DND-41 (cell line): ENCODE measurements at places on chromosomes 6 and 20.

- no peak overlapping the region for H3K27ac ChIP-seq
- peaks cover 23% of the 10 kb centered on the region for H3K36me3 ChIP-seq
- no peaks in the 10 kb centered on the region for H3K27me3 ChIP-seq
- DNase-seq: no peak
These were observed 122.6 kb downstream of the OPRM1 start for GRCh38 chr6:154161689-154162088.

DNA sequence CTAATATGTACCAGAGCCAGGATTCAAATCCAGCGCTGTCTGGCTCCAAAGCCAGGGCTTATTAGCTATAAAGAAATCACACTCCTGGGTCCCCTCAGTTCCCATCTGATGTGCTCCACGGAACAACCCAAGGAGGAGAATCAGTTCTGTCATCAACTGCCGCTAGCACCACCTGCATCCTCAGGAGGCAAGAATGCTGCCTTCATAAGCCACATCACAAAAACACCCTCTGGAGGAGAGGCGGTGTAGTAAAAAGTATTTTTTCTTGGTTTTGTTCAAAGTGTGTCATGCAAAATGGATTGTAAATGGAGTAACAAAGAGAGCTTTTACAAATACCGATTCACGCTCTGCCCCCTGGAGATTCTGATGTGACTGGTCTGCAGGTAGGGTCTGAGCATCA lies 57.1 kb downstream of the TNFRSF21 start:
- H3K27ac ChIP-seq: peak overlapping the region; percentile 77
- H3K4me1 ChIP-seq: peaks cover 32% of the 10 kb centered on the region
- H3K27me3 ChIP-seq: no peaks in the 10 kb centered on the region
- peak; percentile 68 for DNase-seq

- no peaks in the 10 kb centered on the region for H3K36me3 ChIP-seq
- DNase-seq: no peak
- H3K4me1 ChIP-seq: no peaks in the 10 kb centered on the region
- no peak overlapping the region for H3K27ac ChIP-seq
- no peak overlapping the region for H3K4me3 ChIP-seq
These were observed 55.8 kb upstream of the MTRF1L start for GRCh38 chr6:153058291-153058690.

DNA sequence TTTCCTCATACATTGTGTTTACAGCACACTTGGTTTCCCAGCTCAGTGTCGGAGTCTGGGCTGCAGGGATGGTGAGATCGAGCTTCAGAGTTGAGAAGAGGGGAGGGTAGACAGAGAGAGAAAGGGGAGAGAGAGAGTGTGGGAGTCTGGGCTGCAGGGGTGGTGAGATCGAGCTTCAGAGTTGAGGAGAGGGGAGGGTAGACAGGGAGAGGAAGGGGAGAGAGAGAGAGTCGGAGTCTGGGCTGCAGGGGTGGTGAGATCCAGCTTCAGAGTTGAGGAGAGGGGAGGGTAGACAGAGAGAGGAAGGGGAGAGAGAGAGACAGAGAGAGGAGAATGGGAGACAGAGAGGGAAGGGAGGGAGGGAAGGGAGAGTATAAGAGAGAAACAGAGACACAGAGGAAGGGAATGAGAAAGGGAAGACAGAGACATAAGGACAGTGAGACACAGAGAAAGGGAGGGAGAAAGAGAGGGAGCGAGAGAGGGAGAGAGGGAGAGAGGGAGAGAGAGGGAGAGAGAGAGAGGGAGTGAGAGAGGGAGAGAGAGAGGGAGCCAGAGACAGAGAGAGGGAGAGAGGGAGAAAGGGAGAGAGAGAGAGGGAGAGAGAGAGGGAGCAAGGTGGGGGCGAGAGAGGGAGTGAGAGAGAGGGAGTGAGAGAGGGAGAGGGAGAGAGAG lies 222.7 kb upstream of the GMDS start:
- H3K27me3 ChIP-seq: peaks cover 31% of the 10 kb centered on the region
- no peak overlapping the region for H3K4me3 ChIP-seq
- no peaks in the 10 kb centered on the region for H3K4me1 ChIP-seq
- H3K27ac ChIP-seq: no peak overlapping the region

GRCh38 chr6:118495485-118496280 lies 52.4 kb upstream of the PLN start:
- DNase-seq: no peak
- H3K27me3 ChIP-seq: no peaks in the 10 kb centered on the region
- H3K27ac ChIP-seq: no peak overlapping the region
- peaks cover 39% of the 10 kb centered on the region for H3K36me3 ChIP-seq

DNA sequence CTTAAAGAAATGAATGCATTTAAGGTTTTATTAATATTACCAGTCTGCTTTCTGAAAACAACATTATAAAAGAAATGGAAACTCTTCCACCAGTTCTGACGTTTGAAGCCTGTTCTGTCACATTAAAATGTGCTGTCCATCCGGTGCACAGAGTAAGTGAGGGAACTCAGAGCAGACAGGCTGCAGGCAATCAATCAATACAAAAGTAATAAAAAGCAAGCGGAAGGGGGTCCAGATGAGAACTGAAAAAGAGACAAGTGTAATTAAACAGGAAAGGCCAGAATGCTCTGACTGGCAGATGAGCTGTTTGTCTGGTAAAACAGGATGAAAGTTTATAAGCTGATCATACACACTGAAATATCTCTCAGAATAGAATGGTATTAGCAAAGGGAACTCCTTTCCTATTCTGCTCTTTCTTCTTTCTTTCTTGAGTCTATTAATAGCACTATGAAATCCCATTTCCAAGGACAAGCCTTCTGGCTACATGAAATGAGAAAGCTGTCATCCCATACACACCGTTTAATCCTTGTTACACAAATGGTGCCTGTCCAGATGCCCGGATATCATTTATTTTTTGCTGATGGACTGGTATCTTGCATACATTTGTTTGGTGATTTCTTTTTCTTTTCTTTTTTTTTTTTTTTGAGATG lies 94.3 kb downstream of the RAMACL start:
- H3K4me3 ChIP-seq: no peak overlapping the region
- no peaks in the 10 kb centered on the region for H3K36me3 ChIP-seq
- peaks cover 18% of the 10 kb centered on the region for H3K4me1 ChIP-seq
- H3K27me3 ChIP-seq: no peaks in the 10 kb centered on the region
- no peak overlapping the region for H3K27ac ChIP-seq

DNA sequence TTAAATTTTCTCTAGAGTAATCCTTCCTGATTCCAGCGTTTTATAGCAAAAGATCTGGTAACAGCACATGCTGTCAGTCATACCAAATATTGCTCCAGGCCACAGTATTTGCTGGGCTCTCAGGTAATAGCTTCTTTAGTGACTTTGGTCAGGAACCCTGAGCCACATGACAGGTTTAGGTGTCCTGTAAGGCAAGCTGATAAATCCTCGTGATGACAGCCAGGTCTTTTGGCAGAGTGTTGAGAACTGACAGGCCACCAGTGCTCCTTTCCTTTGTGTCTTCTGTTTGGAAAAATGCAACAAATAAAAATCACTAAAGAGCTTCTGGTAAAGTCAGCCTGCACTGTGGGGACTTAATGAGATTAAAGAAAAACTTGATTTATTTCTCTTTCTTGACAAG lies 34.6 kb downstream of the PRDM13 start:
- DNase-seq: no peak
- no peaks in the 10 kb centered on the region for H3K36me3 ChIP-seq
- H3K27me3 ChIP-seq: no peaks in the 10 kb centered on the region
- H3K4me3 ChIP-seq: no peak overlapping the region
- no peaks in the 10 kb centered on the region for H3K4me1 ChIP-seq

GRCh38 chr6:140670021-140670420 lies 1295.6 kb upstream of the CITED2 start:
- no peak overlapping the region for H3K27ac ChIP-seq
- no peak overlapping the region for H3K4me3 ChIP-seq
- DNase-seq: no peak
- no peaks in the 10 kb centered on the region for H3K27me3 ChIP-seq

GRCh38 chr6:17280552-17281090 lies 540 bp upstream of the RBM24 start:
- no peaks in the 10 kb centered on the region for H3K27me3 ChIP-seq
- no peaks in the 10 kb centered on the region for H3K36me3 ChIP-seq

- H3K4me3 ChIP-seq: no peak overlapping the region
- no peaks in the 10 kb centered on the region for H3K27me3 ChIP-seq
- H3K4me1 ChIP-seq: no peaks in the 10 kb centered on the region
- no peak overlapping the region for H3K27ac ChIP-seq
- no peaks in the 10 kb centered on the region for H3K36me3 ChIP-seq
- no peak for DNase-seq
These were observed 59.8 kb upstream of the MYL9 start for GRCh38 chr20:36481380-36482043.

DNA sequence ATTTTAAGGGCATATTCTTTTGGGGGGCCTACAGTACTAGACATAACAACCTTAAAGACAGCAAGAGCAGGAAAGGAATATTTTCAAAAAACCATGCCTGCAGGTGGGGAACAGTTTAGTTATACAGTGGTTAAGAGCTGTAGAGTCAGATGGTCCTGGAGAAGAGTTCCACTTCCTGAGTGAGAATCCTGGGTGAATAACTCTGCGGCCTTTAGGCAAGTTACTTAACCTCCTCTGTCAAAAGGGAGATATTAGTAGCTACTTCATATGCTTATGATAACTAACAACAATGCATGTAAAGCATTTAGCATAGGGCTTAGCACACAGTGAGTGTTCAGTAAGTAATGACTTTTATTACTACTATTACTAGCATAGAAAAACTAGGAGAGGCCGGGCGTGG lies 119.2 kb upstream of the TAB2 start:
- H3K27me3 ChIP-seq: no peaks in the 10 kb centered on the region
- no peaks in the 10 kb centered on the region for H3K36me3 ChIP-seq
- no peak for DNase-seq

DNA sequence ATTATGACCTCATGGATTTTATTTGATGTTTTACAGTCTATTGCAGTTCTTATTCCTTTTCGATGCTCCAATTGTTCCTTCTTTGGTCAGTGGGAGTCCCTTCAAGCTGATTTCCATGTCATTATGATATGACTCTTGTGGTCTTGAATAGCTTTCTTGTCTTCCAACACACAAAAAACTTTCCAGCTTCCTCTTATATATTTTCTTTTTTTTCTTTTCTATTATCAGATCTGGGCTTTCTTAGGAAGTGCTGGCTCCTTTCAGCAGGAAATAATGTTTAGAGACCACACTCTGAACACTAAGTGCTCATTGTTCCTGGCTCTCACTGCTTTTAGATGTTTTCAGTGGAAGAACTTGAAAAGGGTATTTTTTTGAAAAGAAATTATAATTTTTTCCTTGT lies 3.1 kb upstream of the SLC17A1 start:
- no peak overlapping the region for H3K27ac ChIP-seq
- H3K36me3 ChIP-seq: no peaks in the 10 kb centered on the region
- no peak for DNase-seq
- no peaks in the 10 kb centered on the region for H3K4me1 ChIP-seq
- no peak overlapping the region for H3K4me3 ChIP-seq
- H3K27me3 ChIP-seq: peaks cover 3% of the 10 kb centered on the region

DNA sequence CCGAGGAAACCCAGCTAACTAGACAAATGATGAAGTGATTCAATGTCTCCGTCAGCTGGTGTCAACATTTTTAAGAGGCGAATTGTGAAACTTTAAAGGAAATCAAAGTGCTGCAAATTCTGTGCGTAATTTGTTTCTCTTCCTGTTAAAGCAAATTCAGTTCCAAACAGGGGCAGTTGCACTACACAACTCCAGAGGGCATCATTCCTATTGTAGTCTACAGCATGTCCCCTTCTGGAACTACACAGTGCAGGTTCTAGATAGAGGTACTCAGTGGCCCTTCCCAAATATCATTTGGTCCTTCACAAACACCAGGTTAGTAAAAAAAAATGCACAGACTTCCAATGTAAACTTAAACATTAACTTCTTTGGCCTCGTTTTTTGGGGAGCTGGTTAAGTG lies 38.3 kb upstream of the SMLR1 start:
- no peaks in the 10 kb centered on the region for H3K36me3 ChIP-seq
- no peak for DNase-seq
- no peak overlapping the region for H3K4me3 ChIP-seq
- H3K4me1 ChIP-seq: no peaks in the 10 kb centered on the region

DNA sequence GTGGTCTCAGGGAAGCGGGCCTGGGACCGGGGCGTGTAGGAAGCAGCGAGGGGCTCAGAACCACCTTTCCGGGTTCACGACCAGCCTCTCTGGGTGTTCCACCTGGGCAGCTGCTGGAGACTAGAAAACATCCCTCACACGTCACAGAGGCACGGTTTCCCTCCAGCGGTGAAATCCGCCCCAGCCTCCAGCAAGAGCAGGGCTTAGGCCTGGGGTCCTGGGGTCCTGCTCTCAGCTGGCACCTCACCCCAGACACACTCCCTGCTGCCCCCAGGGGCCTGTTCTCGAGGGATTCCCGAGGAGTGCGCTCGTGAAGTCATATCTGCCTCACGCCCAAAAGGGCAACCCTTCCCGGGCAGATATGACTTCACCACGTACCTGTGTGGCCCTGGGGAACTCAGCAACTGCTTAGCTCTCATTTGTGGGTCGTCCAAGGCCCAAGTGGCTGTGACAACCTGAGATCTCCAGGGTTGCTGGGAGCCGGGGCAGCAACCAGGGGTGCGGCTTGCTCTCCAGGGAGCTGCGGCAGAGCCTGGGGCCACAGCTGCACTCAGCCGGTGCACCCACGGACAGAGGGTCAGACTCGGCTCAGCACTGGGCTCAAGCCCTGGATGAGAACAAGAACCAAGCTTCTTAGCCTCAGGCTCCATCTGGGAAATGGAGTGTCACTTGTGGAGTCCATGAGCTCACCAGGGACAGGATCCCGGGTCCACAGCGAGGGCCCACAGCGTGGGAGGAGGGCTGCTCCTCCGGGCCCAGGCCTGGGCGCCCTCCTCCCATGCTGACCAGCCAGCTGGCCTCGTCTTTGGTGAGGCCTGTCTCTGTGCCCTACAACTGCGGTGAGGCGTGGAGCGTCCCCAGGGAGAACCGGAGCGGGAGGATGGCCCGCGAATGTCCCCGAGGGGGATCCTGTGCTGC lies 661 bp downstream of the FNDC11 start:
- peak overlapping the region; percentile 59 for H3K4me3 ChIP-seq
- no peak for DNase-seq
- no peaks in the 10 kb centered on the region for H3K27me3 ChIP-seq
- peaks cover 32% of the 10 kb centered on the region for H3K4me1 ChIP-seq

- H3K36me3 ChIP-seq: no peaks in the 10 kb centered on the region
- H3K27ac ChIP-seq: no peak overlapping the region
- no peak overlapping the region for H3K4me3 ChIP-seq
- H3K4me1 ChIP-seq: no peaks in the 10 kb centered on the region
- no peaks in the 10 kb centered on the region for H3K27me3 ChIP-seq
- no peak for DNase-seq
These were observed 75.4 kb downstream of the RPP40 start for GRCh38 chr6:4928426-4928825.

- no peaks in the 10 kb centered on the region for H3K36me3 ChIP-seq
- DNase-seq: no peak
- H3K27ac ChIP-seq: no peak overlapping the region
These were observed 99.4 kb downstream of the SYNDIG1 start for GRCh38 chr20:24568842-24569241.
